ENCODE measurements at places on chromosomes 16 and 17. TPM values are rescaled to one million over a fixed set of nuclear protein-coding genes. Genes with fewer than 3 reads are reported as not detected.

DNA sequence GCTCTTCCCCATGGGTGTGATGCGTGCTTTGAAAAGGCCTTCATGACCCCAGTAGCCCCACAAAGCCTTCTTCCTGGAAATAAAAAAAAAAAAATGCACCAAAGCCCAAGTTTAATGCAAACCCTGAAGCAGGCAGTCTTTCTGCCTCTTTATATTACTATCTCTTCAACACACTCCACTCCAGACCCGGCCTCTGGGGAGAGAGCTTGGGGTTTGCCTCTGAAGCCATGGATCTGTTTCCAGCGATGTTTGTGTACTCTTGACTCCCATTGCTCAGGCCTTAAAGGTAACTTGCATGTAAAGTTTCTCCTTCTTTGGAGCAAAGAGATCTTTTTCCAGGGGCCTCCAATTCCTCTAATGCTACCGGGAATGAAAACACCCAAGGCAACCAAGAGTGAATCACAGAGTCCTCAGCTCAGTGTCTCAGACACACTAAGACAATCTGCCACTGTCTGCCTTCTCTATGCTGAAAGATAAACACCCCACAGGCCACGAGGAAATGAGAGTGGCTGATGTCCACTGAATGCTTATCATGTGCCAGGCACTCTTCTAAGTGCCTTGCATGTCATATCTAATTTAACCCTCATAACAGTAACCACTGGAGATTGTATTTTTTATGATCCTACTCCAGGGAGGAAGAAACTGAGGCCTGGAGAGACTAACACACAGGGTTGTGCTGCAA, 56.4 kb upstream of the AKTIP start:
- DNase-seq: no peak

DNA sequence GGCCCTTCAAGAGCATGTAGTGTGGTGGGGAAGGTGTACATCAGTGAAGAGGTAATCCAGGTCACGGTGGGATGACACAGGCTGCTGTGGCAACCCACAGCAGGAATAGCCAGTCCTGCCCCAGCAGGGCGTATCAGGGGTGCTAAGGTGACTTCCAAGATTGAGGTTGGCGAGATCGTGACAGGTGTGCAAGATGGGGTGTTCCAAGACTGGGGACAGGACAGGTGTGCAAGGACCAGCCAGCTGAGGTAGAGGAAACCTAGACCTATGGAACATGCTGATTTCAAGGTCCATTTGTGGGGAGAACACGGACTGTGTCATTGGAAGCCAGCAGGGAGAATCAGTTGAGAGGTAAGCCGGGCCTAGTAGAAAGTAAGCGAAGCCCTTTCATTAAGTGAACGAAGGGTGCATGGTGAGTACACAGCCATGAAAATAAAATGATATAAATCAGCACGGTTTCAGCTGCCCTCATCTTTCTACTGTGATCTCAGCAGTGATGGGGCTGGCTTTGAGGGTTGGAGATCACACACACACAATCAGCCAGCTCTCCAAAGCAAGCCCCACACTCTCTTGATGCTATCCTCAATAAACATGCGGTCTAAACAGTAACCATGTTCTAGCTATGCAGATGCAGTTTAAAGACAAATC, 497.0 kb downstream of the WWOX start:
- no peak for DNase-seq

Gene TRIM37
- total RNA-seq: 47.8 TPM

Gene DPEP2
- not detected for total RNA-seq

Gene WDR59
- 97.5 TPM for total RNA-seq

DNA sequence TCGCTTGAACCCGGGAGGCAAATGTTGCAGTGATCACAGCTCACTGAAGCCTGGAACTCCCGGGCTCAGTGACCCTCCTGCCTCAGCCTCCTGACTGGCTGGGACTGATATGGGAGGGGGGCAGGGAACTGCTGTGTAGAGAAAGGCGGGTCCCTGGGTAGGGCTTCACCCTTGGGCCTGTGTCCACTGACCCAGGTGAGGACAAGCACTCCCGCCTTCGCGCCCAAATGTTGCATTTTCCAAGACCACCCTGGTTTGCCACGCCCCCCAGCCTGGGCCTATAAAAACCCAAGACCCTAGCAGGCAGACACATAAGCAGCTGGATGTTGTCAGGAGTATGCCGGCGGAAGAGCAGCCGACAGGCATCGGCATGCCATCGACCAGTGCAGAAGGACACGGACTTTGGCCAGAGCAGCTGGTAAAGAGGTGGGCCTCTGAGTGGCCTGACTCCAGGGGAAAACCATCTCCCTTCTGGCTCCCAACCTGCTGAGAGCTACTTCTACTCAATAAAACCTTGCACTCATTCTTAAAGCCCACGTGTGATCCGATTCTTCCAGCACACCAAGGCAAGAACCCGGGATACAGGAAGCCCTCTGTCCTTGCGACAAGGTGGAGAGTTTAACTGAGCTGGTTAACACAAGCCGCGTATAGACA, 19.1 kb downstream of the SMYD4 start:
- DNase-seq: no peak

Gene SMCR8
- total RNA-seq: 22.3 TPM

DNA sequence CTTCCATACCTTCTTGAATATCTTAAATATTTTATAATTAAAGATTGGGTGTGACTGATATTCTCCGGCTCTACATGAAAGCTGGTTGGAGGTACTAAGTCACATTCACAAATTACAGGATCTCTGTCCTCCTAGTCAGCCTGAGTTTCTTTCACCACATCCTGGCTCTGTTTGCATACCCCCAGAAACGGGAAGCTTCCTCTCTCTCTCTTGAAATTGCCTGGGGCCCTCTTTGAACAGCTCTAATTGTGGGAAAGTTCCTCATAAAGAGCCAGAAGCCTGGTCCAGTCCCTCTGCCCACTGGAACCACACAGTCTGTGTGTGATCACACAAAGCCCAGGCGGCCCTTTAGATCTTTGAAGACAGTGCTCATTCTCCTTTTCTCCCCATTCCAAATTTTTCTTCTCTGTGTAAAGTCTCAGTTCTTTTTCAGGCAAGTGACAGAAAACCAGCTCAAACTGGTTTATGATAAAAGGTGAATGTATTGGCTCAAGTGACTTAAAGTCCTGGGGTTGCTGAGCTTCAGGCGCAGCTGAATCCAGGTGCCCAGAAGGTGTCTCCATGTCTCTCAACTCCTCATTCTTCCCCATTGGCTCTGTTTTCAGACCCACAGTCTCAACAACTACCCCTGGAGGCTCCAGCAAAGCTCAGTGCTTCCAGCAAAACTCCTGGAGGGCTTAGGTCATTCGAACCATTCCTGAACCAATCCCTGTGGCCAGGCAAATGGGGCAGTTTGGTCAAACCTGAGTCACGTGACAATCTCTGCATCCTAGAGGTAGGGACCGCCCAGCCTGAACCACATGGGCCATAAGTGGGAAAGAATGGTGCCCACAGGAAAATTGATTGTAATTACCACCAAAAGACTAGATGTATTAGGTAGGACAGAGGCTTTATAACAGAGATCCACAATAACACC, 8.5 kb upstream of the RAI1 start:
- DNase-seq: no peak

Gene C1QL1
- total RNA-seq: 6.4 TPM

GRCh38 chr17:57107498-57108101, 22.6 kb downstream of the AKAP1 start:
- no peak for DNase-seq

Gene ABCC12
- total RNA-seq: not detected

DNA sequence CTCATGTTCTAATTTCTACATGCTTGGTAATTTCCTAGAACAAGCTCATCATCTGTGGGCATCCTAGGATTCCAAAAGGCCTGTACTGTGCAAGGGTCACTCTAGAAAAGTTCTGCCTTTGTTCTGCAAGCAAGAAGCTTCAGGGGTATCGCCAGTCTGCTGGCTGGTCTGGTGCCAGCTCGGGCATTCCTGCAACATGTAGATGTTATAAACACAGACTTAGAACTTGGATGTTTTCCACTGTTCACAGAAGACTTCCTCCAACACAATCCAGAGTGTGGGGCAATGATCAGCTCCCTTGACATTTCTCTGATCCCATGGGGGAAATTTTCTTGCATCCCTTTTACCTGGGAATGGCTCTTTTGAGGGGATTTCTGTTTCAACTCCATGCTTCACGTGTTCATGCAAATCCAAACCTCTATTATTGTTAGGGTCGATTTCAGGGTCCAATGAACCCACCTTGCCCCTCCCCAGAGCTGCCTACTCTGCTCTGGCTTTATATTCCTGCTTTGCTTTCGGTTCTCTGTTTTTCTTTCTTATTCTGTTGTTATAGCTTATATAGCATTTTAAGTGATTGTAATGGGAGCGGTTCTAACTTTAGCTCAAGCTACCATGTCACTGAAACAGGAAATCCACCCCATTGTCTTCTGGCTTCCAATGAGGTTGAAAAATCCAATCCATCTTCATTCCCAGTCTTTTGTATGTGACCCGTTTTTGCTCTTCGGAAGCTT, 25.3 kb downstream of the UBE2O start:
- no peak for DNase-seq

GRCh38 chr17:67322042-67322787, 44.2 kb downstream of the PSMD12 start:
- DNase-seq: peak; percentile 90

Gene TMEM88
- 8.9 TPM for total RNA-seq

- no peak for DNase-seq
These were observed 5.7 kb downstream of the SNX11 start for GRCh38 chr17:48113201-48113676.

Gene MATCAP1
- total RNA-seq: 42.1 TPM

DNA sequence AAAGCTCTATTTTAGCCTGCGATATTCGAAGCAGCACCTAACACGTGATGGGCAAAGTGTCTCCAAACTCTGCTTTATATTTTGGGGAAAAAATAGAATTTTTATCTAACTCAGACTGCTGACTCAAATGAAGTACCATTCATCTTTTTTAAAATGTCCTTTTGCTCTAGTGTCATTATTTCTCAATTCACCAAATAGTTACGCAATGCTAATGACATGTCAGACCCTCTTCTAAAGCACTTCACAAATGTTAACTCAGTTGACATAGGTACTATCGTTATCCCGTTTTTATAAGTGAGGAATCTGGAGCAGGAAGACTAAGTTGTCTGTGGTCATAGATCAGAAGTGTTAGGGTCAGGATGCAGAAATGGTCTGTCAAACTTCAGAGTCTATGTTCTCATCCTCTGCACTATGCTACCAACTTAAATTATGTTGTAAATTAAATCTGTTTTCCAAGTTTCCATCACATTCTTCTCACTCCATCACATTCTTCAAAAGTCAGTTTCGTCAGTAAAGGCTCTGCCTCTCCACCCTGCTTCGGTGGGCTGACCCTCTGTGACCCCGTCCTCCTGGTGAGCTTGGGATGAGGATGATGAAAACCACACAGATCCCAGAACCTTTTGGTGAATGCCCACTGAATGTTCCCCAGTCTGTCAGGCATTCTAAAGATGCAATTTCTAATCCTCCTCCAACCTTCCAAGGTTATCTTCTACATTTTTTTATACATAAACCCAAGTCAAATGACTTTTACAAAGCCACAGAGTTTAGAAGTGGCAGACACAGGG, 102.8 kb downstream of the ADAMTS18 start:
- no peak for DNase-seq

Gene PMFBP1
- 1.6 TPM for total RNA-seq

- DNase-seq: no peak
These were observed 331.1 kb downstream of the SLC39A11 start for GRCh38 chr17:72761431-72761830.

- no peak for DNase-seq
These were observed 31.7 kb downstream of the DRC3 start for GRCh38 chr17:18004345-18004744.

DNA sequence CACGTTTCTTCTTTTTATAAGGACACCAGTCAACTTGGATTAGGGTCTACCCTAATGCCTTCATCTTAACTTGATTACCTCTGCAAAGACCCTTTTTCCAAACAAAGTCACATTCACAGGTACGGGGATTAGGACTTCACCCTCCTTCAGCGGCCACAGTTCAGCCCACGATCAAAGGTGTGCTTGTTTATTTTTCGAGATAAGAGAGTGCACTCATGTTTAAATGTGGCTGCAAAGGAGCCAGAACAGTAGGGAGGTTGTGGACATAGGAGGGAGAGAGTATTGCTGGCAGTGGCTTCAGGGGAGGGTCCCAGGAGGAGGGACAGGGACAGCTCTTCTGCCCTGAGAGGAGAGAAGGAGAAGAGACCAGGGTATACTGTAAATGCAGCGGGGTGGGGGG, 46.7 kb downstream of the MGAT5B start:
- no peak for DNase-seq

GRCh38 chr16:76277460-76278030, 344 bp downstream of the CNTNAP4 start:
- DNase-seq: no peak

Gene FHOD1
- total RNA-seq: 70.7 TPM

DNA sequence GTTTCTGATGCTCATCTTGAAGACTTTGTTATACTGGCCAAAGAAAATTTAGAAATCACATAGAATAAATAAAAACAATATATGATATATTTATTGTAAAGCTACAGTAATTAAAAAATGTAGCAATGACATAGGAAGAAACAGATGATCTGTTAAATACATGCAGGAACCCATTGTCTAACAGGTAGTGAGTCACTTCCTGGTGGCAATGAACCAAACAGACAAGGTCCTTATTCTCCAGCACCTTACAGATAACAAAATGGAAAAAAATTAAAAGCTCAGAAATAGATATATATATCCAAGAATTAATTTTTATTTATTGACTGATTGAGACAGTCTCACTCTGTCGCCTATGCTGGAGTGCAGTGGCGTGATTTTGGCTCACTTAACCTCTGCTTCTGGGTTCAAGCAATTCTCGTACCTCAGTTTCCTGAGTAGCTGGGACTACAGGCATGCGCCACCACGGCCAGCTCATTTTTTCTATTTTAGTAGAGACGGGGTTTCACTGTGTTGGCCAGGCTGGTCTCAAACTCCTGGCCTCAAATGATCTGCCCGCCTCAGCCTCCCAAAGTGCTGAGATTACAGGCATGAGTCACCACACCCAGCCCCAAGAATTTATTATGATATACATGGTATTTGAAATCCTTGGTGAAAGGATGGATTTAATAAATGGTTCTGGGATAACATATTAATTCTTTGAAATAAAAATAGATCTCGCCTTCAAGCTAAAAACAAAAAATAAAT, 7.5 kb downstream of the NETO2 start:
- no peak for DNase-seq

- no peak for DNase-seq
These were observed 985 bp upstream of the C17orf107 start for GRCh38 chr17:4898351-4898750.

- DNase-seq: no peak
These were observed 24.1 kb downstream of the SERPINF1 start for GRCh38 chr17:1785930-1786329.

Gene C16orf89
- total RNA-seq: 2.0 TPM

DNA sequence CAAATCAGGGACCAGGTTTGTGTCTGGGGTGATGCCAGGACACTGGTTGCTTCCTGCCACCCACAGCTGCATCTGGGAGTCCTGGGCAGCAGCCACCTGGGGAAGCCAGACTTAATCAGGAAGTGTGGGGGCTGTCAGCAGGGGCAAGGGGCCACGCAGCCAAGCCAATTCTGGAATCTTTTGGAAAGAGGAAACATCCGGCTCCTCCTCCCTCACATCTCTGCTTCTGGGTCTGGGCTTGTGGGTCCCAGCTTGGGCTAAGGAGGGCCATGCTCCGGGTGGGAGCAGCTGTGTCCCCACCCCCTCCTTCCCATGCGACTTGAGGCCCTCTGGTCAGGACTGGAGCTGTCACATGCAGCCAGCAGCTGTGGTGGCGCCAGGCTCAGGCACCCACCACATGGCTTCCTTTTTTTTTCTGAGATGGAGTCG, 37.0 kb upstream of the CCDC182 start:
- no peak for DNase-seq

Data from H9 (cell line).